ENCODE measurements at places on chromosomes 16 and 17.

GRCh38 chr17:75810216-75810615, 25.6 kb downstream of the UNK start:
- DNase-seq: no peak

- DNase-seq: no peak
Observed at GRCh38 chr17:71919186-71919585, 201.6 kb upstream of the SOX9 start.

DNA sequence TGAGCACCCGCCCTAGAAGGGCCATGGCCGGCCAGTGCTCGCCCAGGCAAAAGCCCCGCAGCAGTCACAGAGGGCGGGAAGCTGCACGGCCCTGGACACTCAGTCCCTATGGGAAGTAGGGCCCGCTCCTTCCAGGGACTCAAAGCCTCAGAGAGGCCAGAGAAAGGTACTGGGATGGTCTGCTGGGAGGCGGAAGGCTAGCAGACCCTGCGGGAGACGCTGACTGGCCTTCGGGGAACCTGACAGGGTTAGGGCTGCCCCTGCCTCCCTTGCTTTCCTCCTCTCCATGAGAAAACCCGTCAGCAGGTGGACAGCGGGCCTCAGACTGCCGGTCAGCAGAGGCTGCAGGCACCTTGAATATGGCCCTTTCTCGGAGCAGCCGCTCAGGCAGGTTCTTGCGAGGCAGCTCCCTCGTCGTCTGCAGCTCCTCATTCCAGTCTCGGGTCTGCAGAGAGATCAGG, 11.5 kb downstream of the CLUH start:
- DNase-seq: no peak

DNA sequence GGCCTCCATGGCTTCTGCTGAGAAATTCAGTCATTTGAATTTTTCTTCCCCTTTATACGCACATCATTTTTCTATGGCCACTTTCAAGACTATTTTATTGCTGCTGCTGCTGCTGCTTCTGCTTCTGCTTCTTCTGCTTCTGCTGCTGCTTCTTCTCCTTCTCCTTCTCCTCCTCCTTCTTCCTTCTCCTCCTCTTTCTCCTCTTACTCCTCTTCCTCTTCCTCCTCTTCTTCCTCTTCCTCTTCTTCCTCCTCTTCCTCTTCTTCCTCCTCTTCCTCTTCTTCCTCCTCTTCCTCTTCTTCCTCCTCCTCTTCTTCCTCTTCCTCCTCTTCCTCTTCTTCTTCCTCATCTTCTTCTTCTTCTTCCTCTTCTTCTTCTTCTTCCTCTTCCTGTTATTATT, 22.4 kb downstream of the CPD start:
- DNase-seq: no peak

- no peak for DNase-seq
Observed at GRCh38 chr17:66143657-66144282, 48.2 kb downstream of the CEP112 start.

GRCh38 chr17:66522591-66523272, 220.3 kb downstream of the PRKCA start:
- DNase-seq: no peak

DNA sequence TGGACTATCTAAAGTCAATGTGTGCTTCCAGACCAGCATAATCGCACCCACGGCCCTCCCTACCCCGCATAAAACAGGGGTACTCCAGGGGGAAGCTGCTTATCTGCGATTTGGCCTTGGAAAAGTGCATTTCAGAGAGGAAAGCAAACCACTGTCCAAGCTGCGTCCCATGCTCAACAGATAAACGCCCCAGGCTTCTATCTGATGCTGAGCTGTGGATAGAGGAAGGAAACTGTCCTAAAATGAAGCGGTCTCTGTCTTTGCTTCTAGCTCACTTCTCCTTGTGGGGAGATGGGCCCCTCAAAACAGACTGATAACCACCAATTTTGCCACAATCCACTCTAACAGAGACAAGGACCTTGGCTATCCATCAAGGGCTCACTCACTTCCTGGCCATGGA, 160.5 kb upstream of the TNRC6C start:
- DNase-seq: no peak

DNA sequence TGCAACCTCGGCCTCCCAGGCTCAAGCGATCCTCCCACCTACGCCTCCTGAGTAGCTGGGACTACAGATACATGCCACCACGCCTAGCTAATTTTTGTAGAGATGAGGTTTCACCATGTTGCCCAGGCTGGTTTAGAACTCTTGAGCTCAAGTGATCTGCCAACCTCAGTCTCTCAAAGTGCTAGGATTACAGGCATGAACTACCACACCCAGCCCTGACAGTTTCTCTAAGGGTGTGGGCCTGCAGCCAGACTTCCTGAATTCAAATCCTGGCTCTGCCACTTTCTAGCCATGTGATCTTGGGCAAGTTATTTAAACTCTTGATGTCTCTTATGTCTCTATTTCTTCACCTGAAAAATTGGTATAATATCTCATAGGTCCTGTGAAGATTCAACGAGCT, 5.6 kb downstream of the CUEDC1 start:
- DNase-seq: no peak

- DNase-seq: no peak
Observed at GRCh38 chr17:30920683-30921543, 832 bp upstream of the ADAP2 start.

DNA sequence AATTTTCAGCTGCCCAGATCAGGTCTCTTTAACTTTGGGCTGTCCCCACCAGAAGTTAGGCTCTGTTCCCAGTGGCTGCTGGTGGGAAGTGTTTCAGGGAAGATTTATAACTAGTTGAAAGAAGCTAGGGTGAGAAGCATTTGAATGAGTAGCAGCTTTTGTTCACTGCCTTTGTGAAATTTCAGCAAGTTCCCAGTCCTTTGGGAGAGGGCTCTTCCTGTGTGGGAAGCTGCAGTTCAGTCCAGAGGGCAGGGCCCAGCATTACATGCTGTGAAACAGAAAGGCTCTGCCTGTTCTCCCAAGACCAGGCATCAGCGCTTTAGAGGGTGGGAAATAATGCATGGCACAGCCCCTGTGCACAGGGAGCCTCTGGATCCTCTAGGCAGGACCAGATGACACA, 17.8 kb downstream of the PROCA1 start:
- no peak for DNase-seq

DNA sequence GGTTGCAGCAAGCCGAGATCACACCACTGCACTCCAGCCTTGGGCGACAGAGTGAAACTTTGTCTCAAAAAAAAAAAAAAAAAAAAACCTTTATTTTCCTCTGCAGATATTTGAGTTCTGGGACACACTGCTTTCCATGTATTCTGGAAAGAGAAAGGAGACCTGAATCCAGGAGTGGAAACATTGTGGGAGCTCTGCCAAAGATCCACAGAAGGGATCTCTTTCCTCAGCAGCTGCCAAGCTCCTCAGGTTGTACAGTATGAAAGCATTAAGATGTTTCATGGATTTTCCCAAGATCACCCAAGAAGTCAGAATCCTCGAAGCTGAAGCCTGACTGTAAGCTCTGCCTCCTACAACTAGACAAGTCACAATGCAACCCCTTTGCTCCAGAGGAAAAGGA, 13.5 kb downstream of the NPRL3 start:
- no peak for DNase-seq

GRCh38 chr17:77516902-77517301, 376.1 kb downstream of the SEC14L1 start:
- no peak for DNase-seq

- no peak for DNase-seq
Observed at GRCh38 chr17:58215685-58216084, 3.4 kb downstream of the MKS1 start.

GRCh38 chr16:66304151-66304550, 62.3 kb upstream of the CDH5 start:
- no peak for DNase-seq

- DNase-seq: no peak
Observed at GRCh38 chr16:55968221-55968620, 93.0 kb upstream of the CES5A start.

GRCh38 chr16:72860726-72861562, 187.0 kb downstream of the ZFHX3 start:
- DNase-seq: no peak

DNA sequence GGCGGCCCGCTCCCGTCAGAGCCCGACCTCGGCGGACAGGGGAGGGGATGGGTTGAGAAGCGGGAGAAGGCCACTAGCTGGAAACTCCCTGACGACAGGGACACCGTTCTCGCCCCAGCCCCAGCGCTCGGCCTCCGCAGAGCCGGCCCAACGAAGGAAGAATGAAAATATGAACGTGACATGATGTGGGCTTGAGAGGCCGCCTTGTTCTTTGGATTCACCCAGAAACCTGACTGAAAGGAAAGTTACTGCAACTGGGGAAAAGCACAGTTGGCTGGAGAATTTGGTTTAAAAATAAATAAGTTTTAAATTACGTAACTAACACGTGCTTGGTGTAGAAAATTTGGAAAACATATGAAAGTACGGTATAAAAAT, 21.1 kb downstream of the NPTX1 start:
- no peak for DNase-seq

GRCh38 chr17:45230787-45231480, 9.2 kb downstream of the FMNL1 start:
- no peak for DNase-seq

- peak; percentile 47 for DNase-seq
Observed at GRCh38 chr17:53353919-53354351, 468.8 kb upstream of the KIF2B start.

GRCh38 chr17:74130276-74130675, 73.2 kb upstream of the RPL38 start:
- no peak for DNase-seq

DNA sequence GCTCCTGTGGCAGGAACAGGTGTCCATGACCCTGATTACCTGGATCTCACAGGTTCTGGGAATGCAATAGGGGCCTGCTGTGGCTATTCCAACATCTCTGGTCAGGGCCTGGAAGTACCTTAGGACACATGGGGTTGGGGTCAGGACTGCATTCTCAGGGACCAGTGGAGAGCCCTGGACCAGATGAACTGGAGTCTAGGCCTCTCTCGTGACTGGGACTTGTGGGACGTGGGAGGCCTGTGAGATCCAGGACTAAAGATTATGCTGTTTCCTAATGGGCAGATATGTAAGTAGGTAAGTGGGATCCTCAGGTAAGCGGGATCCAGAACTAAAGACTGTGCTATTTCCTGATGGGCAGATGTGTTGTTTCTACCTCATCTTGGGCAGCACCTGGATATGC, 16.2 kb upstream of the CD300A start:
- DNase-seq: no peak

DNA sequence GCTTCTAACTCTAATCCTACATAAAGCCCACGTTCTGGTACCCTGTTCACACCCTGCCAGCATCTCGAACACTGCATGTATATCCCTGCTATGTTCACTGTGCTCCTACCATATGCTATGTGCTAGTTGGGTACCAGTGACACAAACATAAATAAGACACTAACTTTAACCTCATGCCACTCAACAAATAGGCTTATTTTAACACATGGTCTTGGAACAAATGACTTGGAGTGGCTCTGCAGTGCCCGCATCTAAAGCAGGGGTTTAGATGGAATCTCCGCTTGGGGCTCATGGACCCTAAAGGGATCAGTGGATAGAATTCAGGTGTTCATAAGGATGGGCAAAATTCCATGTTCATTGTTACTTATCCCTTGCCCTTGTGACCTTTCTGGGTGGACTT, 175.7 kb upstream of the ZKSCAN2 start:
- DNase-seq: no peak

DNA sequence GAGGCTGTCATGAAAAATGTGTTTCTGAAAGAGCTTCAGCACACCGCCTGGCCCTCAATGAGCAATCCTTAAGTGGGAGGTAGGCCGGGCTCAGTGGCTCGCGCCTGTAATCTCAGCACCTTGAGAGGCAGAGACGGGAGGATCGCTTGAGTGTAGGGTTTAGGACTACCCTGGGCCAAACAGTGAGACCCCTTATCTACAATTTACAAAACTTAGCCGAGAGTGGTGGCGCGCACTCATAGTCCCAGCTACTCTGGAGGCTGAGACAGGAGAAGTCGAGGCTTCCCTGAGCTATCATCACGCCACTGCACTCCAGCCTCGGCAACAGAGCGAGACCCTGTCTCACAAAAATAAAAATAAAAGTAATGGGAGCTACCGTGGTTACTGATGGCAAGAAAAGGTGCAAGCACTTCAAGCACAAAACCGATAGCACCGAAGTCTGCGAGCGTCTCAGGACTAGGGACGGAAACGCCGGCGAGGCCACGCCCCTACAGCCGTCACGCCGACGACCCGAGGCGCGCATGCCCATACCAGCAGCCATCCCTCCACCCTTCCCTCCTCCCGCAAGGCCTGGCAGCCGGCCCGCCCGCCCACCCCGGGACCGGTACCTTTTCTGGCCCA, 607 bp downstream of the THUMPD1 start:
- peak; percentile 67 for DNase-seq

DNA sequence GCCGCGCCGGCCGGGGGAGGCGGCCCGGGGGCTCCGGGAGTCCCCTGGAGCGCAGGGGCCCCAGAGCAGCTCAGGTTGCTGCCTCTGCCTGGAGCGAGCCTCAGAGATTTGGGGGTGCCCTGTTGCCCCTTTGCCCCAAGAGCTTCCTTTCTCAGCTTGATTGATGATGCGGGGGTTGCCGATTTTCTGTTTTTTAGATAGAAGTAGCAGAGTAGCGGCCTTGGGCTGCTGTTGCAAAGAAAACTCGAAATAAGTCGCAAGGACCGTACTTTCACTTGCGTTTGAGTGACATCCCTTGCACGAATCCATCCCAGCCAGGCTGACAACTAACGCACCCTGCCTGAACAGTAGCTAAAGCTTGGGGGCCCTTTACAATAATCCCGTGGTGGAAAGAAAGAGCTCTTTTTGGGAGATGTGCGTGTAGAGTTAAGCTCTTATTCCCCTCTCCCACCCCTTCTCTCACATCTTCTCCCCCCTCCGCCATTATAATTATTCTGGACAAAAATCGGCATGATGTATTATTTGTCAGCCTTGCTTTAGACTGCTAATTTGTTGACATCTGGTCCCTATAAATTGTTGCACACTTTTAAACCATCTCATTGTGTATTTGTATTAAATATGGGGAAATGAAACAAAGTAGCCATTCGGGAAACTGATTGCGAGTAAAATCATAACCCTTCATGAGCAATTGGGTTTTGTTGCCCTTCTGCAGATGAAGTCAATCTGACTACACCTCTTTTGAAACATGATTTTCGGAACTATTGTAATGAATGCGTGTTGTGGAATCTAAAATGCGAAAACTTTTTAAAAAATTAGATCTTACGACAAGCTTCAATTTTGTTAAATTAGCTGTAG, 873 bp downstream of the USP10 start:
- DNase-seq: no peak

GRCh38 chr17:1490643-1491442, 1.6 kb downstream of the MYO1C start:
- DNase-seq: no peak
